ENCODE measurements at places on chromosomes 6 and 20. TPM values are rescaled to one million over a fixed set of nuclear protein-coding genes. Genes with fewer than 3 reads are reported as not detected.

The ADGRF5 gene
- total RNA-seq = 0.22 TPM

The SASH1 gene
- 47.5 TPM for total RNA-seq

The ADAM33 gene
- total RNA-seq = 19.5 TPM

The LRFN2 gene
- total RNA-seq = not detected

The HLA-DOB gene
- not detected for total RNA-seq

The GRM1 gene
- not detected for total RNA-seq

The ERVFRD-1 gene
- total RNA-seq = 0.22 TPM

The XKR7 gene
- total RNA-seq = not detected

The ACOT8 gene
- total RNA-seq = 44.6 TPM

The PDE10A gene
- total RNA-seq = 2.0 TPM

The AVP gene
- total RNA-seq = not detected

The MRAP2 gene
- not detected for total RNA-seq

The HSPA12B gene
- under 0.01 TPM for total RNA-seq
